Activated T-helper 1 cell treated with anti-CD3 and anti-CD28 coated beads, Interleukin-12 subunit alpha, Interleukin-12 subunit beta, Interleukin-2, Interleukin-4 antibody, amounts not matched to agents 30 ng/mL and 10 ng/mL and 1 ng/mL, durations not matched to agents 14 hours and 24 hours and 36 hours (primary cell): ENCODE measurements at places on chromosomes 11 and 22. TPM values are rescaled to one million over a fixed set of nuclear protein-coding genes. Genes with fewer than 3 reads are reported as not detected.

The MRGPRF gene
- not detected in 2 replicates for total RNA-seq

The KRTAP5-10 gene
- not detected in 2 replicates for total RNA-seq

The IGLL1 gene
- total RNA-seq: not detected in 2 replicates

The OR5A1 gene
- not detected in 2 replicates for total RNA-seq

The OR2AG2 gene
- total RNA-seq: 0.23 and 0.47 TPM in 2 replicates

The RIMBP3B gene
- total RNA-seq: 0.16 TPM in 1 of 2 replicates, not detected in the other

The RGL4 gene
- total RNA-seq: 9.3 and 11.7 TPM in 2 replicates

The BEST1 gene
- 0.29 TPM in 1 of 2 replicates, not detected in the other for total RNA-seq

The NAALADL1 gene
- total RNA-seq: 11.5 and 12.7 TPM in 2 replicates

The CREB3L1 gene
- 0.15 and 0.39 TPM in 2 replicates for total RNA-seq

The CATSPER1 gene
- total RNA-seq: 0.18 and 0.76 TPM in 2 replicates

The GNAZ gene
- 0.75 and 0.93 TPM in 2 replicates for total RNA-seq

The TMA7B gene
- total RNA-seq: 1.3 and 1.7 TPM in 2 replicates

The TMPRSS4 gene
- not detected in 2 replicates for total RNA-seq

The HTATIP2 gene
- total RNA-seq: 40.8 and 43.9 TPM in 2 replicates

The GPR152 gene
- total RNA-seq: not detected in 2 replicates

The CHRDL2 gene
- not detected in 2 replicates for total RNA-seq

The CARD18 gene
- not detected in 2 replicates for total RNA-seq

The ADAMTS15 gene
- 0.02 TPM in 1 of 2 replicates, not detected in the other for total RNA-seq
